ENCODE measurements at places on chromosomes 12 and 14. TPM values are rescaled to one million over a fixed set of nuclear protein-coding genes. Genes with fewer than 3 reads are reported as not detected.

DNA sequence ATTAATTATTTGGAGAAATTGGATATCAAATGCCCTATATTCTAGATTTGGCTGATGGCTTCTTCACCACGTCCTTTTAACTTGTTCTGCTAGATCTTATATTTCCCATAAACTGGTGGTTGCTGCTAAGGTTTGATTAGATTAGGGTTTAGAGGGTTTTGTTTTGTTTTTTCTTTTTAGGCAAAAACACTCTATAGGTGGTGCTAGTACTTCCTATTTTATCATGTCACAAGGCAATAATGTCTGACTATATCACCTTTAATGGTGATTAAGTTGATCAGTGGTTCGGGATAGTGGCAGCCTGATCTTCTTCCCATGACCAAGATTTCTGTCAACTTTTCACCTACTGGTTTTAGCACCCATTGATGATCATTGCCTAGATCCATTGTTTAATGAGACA lies 455.1 kb downstream of the RAD51B start:
- DNase-seq, result no peak

GRCh38 chr14:63045234-63045611 lies at the start of gene KCNH5:
TSS of gene KCNH5 (minus strand) at chr14:63045458. CDS start at chr14:63045186, 272 bp downstream.
- DNase-seq, result peak; percentile 5

DNA sequence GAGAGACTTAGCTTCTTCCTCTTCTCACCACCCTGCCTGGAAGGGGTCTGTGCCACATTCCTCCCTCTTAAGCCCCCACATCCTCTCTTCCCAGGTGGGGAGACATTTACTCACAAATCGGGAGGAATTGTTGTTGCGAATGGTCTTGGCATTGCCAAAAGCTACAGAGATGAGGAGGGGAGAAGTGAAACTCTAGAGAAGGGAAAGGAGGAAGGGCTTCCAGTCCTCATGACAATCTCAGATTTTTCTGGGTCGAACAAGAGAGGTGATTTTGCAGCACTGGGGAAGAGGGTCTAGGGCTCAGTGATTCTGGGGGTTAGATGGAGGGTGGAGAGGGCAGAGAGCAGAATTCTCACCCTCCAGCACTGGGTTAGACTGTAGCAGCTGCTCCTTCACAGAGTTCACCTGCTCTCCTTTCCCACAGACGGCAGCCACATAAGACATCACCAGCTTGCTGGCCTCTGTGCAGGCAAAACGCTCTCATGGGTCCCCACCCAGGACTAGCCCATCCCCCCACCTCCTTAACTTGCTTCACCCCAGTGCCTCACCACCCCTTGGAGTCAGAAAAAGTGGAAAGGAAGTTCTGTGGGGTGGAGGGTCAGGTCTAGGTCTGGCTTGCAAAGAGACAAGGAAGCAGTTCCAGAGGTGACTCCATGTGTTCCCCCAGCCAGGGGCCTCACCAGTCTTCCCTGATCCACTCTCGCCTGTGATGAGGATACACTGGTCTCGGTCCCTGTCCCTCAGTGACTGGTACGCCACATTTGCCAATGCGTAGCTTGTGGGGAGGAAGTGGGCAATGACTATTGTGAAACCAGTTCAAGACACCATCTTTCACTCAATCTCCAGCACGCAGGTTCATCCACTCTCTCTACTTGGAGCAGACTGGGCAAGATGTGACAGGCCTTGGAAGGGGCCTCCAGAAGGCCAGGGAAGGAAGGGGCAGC lies 2.7 kb downstream of the MYO1A start:
- DNase-seq, result no peak

DNA sequence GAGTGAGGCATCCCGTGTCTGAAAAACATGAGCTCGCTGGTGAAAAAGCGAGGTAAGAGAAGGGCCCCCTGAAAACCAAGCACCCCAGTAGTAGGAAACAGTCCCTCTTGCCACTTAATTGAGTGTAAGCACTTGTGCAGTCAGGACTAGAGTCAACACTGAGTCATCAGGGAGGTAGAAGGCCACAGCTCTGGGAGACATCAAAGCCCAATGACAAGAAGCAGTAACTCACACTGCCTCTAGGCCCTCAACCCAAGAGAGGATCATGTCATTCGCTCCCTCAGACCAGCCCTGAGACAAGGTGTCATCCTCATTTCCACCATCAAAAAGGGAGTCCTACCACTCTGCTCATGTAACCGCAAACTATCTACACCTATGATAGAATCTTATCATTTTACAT lies 17.8 kb downstream of the POMT2 start:
- peak; percentile 83 for DNase-seq

- DNase-seq, result no peak
Observed at GRCh38 chr14:98173305-98173704, 1098.7 kb downstream of the BCL11B start.

DNA sequence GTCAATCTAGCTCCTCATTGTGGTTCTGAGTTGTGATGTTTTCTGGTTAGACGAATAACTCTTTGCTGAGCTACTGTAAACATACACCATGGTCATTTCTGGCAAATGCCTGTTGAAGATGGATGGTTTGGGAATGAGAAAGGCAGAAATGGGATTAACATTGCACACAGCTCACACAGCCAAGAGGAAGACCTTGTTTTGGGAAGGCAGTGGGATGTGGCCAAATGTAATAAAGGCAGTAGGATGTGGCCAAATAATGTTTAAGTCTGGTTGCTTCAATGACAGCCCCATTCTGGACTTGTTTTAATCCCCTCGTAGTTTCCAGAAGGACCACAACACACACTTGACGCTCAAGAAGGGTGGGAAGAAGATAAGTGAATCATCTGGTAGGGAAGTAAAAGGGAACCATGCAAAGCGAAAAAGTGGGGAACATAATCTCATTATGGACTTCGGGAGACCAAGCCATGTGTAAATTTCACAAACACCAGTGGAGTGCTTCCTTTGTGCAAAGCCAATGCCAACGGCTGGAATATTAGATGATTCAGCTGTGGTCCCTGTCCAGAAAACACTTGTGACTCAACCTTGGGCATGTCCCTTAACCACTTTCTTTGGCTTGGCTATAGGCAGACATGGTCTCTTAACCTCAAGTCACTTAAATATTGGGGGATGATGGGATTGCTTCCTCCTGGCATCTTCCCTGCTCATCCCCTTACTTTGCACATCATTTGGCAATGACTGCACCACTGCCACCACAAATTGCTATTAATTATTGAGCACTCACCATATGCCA lies 284.4 kb upstream of the CRY1 start:
- peak; percentile 66 for DNase-seq

- DNase-seq, result no peak
Observed at GRCh38 chr12:120413901-120414695, 23.8 kb upstream of the COX6A1 start.

- no peak for DNase-seq
Observed at GRCh38 chr12:68487721-68488309, 122.9 kb upstream of the RAP1B start.

DNA sequence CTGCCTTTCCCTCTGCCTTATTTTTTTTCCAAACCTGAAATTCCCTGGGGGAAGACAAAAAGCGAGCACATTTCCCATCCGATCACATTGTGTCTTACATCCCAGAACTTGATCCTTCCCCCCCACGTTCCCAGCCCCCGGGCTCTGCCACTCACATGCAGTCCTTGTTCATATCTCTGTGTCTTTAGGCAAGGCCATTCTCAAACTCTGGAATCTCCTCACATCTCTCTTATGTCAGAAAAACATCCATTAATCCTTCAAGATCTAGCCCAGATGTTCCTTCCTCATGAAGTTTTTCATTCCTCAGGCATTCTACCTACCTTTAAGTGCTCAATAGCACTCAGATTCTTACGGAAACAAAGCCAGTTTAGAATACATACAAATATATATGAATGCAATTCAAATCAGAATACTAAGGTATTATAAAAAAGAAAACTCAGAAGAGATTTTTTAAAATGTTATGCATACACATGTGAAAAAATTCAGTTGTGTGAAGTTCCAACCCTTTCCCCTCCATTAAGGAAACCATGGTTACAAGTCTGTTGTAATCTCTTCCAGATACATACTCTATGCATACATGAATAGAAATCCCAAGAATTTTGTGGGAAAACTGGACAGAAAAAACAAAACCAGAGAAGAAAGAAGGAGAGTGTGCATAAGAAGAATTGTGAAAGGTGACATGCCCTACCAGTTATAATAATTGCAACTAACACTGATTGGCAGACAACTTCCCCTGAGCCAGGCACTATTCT lies 120.3 kb downstream of the SLC38A1 start:
- no peak for DNase-seq

- no peak for DNase-seq
Observed at GRCh38 chr12:48978291-48978740, at the start of gene WNT1. TSS of gene WNT1 (plus strand) at chr12:48978322. CDS start at chr12:48978651, 329 bp downstream.

GRCh38 chr12:82458101-82458500 lies 99.8 kb downstream of the METTL25 start:
- DNase-seq, result no peak

DNA sequence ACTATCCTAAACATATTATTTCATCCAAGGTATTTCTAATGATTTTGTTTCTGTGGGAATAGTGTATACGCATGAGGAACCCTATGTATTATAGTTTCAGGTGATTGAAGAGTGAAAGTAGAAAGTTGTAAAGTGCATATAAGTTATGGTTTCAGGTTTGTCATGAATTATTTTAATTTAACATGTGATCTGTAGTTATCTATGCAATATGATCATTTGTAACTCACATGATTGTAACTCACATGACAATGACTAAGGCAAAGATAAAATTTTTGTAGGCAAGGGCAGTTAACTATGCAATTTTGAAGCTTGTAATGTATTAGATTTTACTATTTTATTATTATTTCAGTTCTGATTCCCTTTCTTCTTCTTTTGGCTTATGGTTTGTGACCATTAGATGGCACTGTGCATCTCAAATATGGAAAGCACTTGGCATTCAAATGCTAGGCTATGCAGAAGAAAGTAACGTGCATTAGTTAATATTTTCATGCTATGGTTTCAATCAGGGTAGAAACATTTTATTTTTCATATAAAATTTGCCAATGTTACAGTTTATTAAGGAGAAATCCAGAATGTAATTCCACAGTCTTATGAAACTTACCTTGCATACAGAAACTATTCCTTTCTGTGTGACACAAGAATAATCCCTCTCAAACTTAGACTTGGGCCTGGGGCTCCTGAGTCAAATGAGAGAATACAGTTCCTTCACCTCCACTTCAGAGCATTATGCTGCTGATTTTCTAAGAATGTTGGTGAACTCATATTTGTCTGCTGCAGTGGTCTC lies 15.8 kb upstream of the TMEM30B start:
- DNase-seq, result peak; percentile 26

GRCh38 chr14:64711039-64711438 lies 6.8 kb downstream of the PLEKHG3 start:
- DNase-seq, result no peak

DNA sequence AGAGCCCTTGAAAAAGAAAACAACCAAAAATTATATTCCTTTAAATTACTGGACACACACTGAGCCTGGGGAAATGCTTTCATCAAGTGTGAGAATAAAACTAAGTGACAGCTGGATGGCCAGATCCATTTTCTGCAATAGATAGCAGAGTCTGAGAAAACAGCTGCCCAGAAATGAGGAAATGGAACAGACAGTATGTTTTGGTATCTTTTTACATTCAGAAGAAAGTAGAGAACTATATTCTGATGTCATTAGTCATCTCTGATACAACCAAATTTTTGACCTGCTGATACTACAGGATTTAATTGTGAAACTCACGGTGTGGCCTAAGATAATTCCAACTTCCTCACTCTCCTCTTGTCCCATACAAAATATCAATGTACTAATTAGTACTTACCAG lies 78.2 kb downstream of the HMGA2 start:
- DNase-seq, result peak; percentile 58

GRCh38 chr12:106907411-106907810 lies 48.3 kb upstream of the TMEM263 start:
- DNase-seq, result no peak

DNA sequence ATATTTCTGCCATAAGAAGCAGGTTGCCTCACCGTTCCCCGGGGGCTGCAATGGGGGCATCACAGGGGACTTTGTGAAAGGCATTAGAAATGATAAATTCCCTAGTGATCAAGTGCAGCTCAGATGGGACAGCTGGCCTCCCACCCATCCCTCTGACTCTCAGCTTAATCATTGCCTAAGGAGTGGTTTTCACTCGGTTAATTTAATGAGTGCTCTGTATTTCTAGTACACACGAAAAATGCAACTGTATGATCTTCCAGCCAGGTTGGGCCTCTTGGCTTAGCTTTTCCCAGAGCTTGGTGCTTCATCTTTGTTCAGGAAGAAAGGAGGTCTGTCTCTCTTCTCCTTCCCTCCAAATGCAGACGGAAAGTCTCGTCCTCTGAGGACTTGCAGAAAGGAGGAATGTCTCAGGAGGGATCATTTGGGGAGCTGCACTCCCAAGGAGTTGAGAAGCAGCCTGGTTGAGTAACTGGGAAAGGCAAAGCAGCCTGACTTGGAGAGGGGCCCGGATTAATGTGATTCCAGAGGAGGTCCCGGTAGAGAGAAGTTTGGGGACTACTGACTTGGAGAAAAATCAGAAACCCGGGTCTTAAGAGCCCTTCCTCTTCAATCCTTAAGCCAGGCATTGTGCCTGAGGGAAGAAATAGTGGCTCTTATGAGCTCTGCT lies 7.2 kb downstream of the CD9 start:
- no peak for DNase-seq

DNA sequence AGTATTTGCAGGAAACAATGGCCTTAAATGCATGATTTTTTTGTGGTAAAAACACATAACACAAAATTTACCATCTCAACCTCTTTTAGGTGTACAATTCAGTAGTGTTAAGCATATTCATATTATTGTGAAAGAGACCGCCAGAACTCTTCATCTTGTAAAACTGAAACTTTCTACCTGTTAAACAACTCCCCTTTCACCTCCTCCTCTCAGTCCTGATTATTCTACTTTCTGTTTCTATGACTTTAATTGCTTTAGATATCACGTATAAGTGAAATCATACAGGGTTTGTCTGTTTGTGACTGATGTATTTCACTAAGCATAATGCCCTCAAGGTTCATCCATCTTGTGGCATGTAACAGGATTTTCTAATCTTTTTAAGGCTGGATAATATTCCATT lies 353.4 kb downstream of the ADAMTS20 start:
- DNase-seq, result no peak

- DNase-seq, result no peak
Observed at GRCh38 chr12:100491104-100491503, 17.4 kb downstream of the NR1H4 start.

GRCh38 chr14:76339728-76340615 lies 36.0 kb upstream of the ESRRB start:
- DNase-seq, result no peak

DNA sequence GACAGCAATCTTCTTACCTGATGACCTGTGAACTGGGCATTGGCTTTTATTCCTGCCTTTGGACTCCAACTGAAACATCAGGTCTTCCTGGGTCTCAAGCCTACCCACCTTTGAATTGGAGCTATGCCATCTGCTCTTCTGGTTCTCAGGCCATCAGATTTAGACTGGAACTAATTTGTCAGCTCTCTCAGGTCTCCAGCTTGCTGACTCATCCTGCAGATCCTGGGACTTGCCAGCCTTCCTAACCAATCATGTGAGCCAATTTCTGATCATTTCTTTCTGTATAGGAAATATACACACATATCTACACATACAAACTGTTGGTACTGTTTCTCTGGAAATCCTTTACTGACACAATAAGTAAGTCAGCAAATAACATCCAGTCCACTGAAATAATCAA lies 65.3 kb upstream of the TSPAN8 start:
- no peak for DNase-seq

A2ML1 gene
- total RNA-seq, result not detected

TAS2R42 gene
- total RNA-seq, result not detected

SERPINA1 gene
- 0.78 TPM for total RNA-seq

KRT75 gene
- total RNA-seq, result not detected

RIPK3 gene
- total RNA-seq, result 1.3 TPM

ZNF891 gene
- total RNA-seq, result 0.49 TPM

OR11H12 gene
- total RNA-seq, result not detected

PPP4R3A gene
- 21.3 TPM for total RNA-seq

Measured in RPMI7951 (cell line).